Amygdala (tissue), 56 donors: ENCODE measurements at places on chromosomes 4 and X.
A peak's percentile ranks its signal among the peaks of the same experiment; 100 is the strongest.

DNA sequence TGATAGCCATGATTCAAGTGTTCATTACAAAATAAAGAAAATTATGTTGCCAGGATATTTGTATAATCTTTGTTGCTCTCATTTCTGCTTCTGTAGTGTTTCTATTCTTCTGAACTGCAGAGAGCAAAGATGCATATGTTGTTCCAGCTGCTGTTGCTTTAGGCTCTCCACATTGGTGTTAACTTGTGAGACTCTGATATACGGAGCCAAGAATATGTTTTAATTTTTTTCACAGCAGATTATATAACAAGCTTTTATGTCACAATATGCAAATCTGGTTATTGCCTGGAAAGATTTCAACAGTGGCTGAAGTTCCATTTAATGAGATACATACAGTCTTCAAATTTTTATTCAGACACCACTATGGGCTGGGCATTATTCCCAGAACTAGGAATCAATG is 655.0 kb downstream of the GRXCR1 start:
- DNase-seq: peak; percentile 1

DNA sequence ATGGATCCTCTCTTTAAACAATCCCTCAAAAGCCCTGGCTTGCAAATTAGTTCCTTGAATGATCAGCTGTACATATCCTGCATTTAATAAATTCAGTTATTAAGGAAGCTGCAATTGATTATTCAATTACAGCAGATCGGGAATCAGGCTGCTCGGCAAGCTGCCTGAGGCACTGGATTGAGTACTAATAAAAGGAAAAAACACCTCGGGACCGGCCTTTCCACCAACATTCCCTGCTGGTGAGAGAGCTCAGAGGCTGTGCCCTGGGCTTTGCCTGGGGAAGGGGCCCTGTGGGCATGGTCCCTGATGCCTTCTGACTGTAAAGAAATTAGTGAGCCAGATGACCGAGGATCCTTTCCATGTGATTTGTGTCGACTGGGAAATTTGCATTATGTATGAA is 69.2 kb downstream of the SORCS2 start:
- DNase-seq: no peak

- DNase-seq: no peak
Measured at GRCh38 chr4:183038436-183038835, 60.6 kb upstream of the WWC2 start.

GRCh38 chrX:65587616-65588526 is 53.3 kb upstream of the LAS1L start:
- DNase-seq: peak; percentile 5

GRCh38 chr4:140154572-140154891 is 548 bp upstream of the MAML3 start:
- DNase-seq: no peak

DNA sequence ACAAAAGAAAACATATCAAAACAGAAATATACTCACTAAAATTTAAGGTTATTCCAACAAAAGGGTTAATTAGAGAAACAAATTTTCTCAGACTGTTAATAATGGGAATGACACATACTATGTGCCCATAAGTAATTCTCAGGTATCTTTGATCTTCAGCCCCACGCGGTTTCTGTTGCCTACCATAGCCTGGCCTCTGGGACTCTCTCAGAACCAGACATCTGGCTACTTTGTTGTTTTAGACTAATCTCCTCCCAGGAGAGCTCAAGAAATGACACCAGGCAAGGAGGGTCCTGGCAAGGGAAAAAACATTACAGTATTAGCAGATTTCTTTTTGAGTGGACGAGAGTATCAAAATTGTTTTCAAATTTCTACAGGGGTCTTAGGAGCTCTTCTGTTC is 43.7 kb downstream of the SLC10A7 start:
- no peak for DNase-seq
